ENCODE measurements at places on chromosomes 6 and 20.

GRCh38 chr6:170147832-170148708 lies 142.8 kb downstream of the DLL1 start:
- DNase-seq = no peak

- DNase-seq = no peak
Measured at GRCh38 chr6:124164343-124164742, 360.7 kb downstream of the NKAIN2 start.

DNA sequence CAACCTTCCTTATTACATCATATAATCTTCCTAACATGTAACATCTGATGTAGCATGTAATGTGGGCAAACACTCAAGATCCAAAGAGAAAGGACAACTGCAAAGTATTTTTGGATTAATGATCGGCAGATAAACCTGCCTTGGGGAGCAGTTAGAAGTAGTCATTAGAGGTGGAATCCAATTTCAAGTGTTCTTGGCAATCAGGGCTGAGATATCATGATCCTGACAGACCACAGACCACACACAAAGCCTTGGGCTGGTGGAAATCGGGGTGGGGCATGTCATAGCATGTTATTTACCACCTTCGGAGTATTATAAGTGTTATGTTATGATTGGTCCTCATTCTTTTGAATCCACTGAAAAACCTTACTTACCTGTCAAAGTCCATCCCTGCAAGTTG lies 16.3 kb downstream of the NCOA5 start:
- DNase-seq = no peak

- DNase-seq = no peak
Measured at GRCh38 chr6:165365371-165365770, 56.0 kb upstream of the C6orf118 start.

DNA sequence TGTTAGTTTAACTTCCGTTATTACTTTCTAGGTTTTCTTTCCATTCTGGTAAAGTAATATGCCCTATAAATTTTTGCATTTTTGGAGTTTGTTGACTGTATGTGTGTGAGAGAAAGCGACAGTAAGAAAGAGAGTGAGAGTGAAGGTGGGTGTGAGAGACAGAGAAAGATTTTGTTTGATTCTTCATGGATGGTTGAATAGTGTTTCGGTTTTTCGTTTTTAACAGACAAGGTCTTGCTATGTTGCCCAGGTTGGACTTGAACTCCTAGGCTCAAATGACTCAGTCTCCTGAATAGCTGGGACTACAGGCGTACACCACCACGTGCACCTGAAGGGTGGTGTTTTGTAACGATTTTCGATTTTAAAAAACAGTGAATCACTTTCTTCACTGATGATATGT lies 329.1 kb upstream of the RUNX2 start:
- no peak for DNase-seq

DNA sequence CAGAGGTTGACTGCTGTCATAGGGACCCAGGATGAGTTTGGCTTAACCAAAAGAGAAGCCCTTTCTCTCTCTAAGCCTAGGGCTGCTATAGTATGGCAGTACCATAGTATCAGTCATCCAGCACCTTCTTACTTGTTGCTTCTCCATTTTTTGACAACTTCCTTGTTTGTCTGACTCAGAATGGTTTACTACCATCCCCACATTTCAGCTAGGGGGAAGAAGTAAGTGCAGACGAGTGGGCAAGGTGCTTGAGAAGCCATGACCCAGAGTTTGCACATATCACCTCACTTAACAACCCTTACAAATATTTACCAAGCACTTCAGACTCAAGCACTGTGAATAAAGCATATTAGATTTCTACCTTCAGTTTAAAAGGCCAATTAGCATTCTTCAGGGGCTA lies 289.9 kb upstream of the TSHZ2 start:
- no peak for DNase-seq

- DNase-seq = peak; percentile 5
Measured at GRCh38 chr6:34055223-34055933, 90.5 kb downstream of the GRM4 start.

GRCh38 chr6:166936079-166936787 lies 20.1 kb downstream of the RNASET2 start:
- DNase-seq = no peak

- DNase-seq = no peak
Measured at GRCh38 chr20:23881371-23881770, 1.8 kb upstream of the CST5 start.

DNA sequence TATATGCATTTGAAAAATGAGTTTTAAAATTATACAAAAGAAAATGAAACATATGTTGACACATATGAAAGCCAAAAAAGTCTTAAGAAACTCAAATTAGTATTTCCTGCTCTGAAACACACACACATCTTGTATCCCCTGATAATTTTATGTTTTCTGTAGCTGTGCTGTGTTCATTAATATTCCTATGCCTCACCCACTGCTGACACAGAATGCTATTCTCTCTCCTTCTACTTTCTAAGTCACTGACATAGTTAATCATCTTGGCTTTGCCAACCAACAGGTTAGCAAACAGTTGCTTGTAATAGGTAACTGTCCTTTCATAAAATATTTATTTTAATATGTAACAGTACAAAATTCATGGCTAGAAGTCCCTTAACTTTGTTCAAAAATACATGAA lies 140.7 kb downstream of the DST start:
- DNase-seq = no peak

- no peak for DNase-seq
Measured at GRCh38 chr6:56838016-56838555, 116.8 kb upstream of the BEND6 start.

- no peak for DNase-seq
Measured at GRCh38 chr20:38751360-38751976, 3.2 kb downstream of the ACTR5 start.

GRCh38 chr6:139569566-139569965 lies 195.1 kb upstream of the CITED2 start:
- no peak for DNase-seq

GRCh38 chr6:99334526-99335127 lies 14.8 kb downstream of the FAXC start:
- peak; percentile 7 for DNase-seq

DNA sequence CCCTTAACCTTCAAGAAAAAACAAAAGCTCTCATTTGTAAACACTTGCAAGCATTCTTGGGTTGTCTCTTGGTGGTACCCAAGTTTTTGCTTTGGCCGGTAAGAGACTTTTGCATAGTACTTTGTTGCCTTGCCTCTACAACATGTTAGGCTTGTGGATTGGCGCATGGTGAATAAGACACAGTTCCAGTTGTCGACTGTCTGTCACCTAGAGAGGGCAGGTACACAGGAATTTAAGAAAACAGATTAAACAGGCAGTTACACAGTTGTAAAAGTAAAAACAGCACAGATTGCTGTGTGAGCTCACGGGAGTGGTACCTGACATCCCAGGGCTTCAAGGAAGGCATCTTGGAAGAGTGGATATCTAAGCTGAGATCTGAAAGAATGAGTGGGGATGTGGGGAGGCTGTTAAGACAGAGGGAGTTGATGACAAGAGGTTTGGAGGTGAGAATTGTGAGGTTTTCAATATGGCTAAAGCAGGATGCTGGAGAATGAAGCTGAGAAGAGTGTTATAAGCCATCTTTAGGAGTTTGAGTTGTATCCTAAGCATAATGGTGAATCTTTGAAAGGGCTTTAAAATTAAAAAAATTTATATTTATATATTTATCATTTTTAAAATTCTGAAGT lies 19.2 kb downstream of the UTRN start:
- DNase-seq = no peak

DNA sequence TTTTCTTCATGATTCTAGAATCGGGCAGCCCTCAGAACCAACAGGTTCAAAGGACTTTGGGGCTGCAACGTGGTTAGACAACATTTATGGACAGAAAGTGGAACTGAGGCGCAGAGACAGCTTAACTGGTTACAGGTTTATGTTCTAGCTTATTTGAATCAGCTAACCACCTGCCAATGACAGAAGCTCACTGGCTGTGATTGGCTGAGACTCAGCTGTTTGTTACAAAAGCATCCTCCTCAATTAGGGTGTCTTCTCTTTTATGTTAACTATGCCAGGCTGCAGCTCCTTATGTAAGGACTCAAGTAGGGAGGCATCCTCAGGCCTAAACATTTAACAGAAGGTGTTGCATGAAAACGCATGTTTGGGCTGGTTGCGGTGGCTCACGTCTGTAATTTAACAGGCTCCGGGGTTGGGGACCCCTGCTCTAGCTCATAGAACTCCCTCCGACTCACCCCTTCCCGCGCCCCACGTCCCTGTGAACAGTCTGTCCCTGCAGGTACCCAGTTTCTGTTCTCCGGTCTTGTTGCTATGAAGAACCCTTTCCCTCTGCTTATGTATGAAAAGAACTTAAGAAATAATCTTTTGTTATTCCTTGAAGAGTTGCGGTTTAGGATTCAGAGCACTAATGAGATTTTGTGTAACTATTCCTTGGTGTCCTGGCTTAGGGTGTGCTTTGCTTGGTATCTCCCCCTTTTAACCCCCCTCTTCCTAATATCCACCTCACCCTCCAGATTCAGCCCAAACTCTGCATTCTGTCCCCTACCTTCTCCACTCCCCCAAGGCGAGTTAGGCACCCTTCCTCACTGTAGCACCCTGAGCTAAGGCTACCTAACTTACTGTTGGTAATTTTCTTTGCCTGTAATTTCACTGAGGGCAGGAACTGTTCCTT lies 1.2 kb upstream of the TMEM181 start:
- DNase-seq = no peak

- peak; percentile 82 for DNase-seq
Measured at GRCh38 chr6:152096863-152097496, 289.5 kb downstream of the ESR1 start.

- no peak for DNase-seq
Measured at GRCh38 chr6:27471365-27472115, 1.4 kb downstream of the ZNF184 start.

GRCh38 chr6:75657327-75657726 lies 55.6 kb downstream of the SENP6 start:
- DNase-seq = no peak

- no peak for DNase-seq
Measured at GRCh38 chr6:41798901-41799558, 11.5 kb downstream of the TOMM6 start.

GRCh38 chr6:167839343-167839742 lies 12.6 kb downstream of the AFDN start:
- DNase-seq = no peak

DNA sequence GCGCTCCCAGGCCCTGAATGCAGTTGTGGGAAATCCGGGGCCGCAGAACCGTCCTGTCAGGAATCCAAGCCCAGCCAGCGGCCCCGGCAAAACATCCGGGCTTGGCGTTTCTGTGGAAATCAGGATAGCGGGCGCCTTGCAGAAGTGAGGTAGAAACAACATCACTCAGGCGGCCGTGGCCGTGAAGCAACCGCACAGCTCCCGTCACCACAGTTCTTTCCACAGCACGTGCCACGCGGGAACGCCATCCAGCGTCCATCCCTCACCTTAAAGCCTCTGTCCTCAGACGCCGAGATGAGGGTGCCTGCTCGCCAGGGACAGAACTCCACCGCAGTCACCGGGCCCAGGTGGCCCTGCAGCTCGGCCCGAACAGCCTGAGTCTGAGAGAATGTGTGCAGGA lies 34.1 kb downstream of the WDR27 start:
- no peak for DNase-seq

- peak; percentile 93 for DNase-seq
Measured at GRCh38 chr6:16337295-16337975, 99.0 kb downstream of the GMPR start.

DNA sequence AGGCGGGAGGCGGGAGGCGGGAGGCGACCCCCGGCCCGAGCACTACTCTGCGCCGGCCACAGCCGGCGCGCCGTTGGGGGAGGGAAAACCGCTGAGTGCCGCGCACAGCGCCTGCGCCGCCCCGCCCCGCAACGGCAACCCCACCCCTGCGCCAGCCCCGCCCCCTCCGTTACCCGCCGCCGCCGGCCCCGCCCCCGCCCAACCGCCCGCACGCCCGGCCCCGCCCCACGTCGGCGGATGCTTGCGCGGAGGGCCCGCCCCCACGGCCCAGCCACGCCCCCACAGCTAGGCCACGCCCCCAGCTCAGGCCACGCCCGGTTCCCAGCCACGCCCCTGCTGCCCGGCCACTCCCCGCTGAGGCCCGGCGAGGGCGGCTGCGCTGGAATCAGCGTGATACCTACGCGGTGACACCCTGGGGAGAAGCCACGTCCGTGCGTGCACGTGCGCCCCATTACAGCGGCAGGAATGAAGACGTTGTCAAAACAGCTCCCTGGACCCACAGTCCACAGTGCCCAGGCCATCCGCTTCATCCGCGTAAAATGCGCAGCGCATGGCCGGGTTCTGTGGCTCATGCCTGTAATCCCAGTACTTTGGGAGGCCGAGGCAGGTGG lies at the start of gene TCFL5:
TCFL5 (minus strand) TSS at position 97 of the 611 bp plus-strand sequence. CDS start 152 bp downstream, outside the sequence.
- peak; percentile 57 for DNase-seq

DNA sequence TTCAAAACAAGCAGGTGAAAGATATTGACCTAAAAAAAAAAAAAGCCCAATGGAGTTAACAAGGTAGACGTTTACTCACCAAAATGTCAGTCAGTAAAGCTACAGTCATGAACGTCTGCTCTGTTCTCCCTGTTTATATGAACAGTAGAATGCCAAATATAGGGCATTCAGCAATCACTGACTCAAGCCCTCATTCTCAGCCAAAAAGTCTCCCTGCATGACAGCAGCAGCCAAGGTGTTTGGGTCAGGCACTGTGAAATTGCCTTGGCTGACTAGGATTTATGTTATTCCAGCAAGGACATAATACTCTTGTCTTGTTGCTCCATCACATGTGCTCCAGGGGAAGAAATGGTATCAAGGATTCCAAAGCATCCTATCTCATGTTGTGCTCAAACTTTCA lies 194.7 kb upstream of the RSPO3 start:
- DNase-seq = no peak

- DNase-seq = no peak
Measured at GRCh38 chr6:3193102-3193849, 34.2 kb downstream of the TUBB2B start.

- no peak for DNase-seq
Measured at GRCh38 chr6:88562353-88563276, 396.5 kb upstream of the CNR1 start.

- no peak for DNase-seq
Measured at GRCh38 chr6:45610832-45611231, 233.1 kb upstream of the SUPT3H start.

DNA sequence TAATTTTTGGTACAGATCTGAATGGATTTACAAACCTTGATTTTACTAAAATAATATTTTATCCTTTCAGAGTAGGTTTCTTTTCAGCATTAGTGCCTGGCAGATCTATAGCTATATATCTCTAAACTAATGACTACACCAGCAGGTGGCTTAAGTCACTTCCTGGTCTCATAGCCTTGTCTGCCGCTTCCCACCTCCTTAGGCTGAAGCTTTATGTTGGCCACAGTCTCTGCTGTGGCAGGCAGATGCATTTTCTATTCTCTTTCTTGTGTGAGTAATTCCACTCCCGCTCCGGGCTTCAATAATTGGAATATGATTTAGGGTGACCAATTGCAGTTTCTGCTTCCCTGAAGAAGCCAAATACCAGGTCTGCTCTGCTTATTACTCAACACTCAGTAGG lies 226.8 kb upstream of the HS3ST5 start:
- no peak for DNase-seq

DNA sequence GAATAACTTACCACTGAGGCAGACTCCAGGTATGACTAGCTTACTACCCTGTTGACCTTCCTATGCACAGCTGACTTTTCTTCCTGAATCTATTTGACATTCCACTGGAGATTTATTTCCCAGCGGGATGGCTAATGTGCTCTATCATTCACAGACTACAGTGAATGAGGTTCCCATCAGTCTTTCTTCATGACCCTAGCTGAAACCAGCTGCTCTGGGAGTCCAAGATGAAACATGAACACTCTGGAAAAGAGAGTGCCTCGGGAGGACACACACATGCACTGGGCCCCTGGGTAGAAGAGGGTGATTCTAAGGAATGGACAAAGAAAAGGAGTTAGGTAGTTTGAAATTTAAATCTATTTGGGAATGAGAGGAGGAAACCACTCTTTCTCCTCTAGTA lies 82.6 kb upstream of the DST start:
- DNase-seq = no peak
